ENCODE measurements at places on chromosomes 2 and 18.

- no peak for DNase-seq
Measured at GRCh38 chr2:11925295-11926066, 179.0 kb downstream of the LPIN1 start.

DNA sequence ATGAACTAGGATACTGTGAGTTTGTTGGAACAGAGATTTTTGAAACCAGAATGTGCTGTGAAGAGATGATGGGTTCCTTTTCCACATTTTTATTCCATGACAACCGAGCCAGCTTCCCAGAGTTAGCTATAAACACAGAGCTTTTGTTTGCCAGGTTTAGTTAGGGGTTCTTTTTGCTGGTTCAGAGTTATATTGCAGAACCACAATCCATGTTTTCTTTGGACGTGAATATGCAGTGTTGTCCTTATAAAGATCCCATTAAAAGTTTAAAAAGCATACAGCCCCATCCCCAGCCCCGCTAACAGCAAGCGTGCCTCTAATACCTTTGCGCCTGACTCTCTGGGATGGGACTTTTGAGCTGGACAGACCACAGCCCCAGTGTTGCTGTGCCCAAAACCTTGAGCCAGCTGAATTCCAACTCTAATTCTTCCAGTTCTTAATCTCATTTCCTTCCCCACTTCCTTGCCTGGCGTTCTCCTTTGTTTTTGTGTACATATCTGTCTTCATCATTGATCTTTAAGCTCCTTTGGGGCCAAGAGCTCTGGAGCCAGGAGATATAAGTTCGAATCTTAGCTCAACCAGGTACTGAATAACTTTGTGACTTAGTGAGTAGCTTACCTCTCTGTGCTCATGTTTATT, 72.3 kb downstream of the SPATS2L start:
- no peak for DNase-seq

GRCh38 chr2:43305517-43305916, 79.1 kb upstream of the ZFP36L2 start:
- peak; percentile 92 for DNase-seq

GRCh38 chr18:49321797-49322461, 138.5 kb downstream of the DYM start:
- peak; percentile 10 for DNase-seq

DNA sequence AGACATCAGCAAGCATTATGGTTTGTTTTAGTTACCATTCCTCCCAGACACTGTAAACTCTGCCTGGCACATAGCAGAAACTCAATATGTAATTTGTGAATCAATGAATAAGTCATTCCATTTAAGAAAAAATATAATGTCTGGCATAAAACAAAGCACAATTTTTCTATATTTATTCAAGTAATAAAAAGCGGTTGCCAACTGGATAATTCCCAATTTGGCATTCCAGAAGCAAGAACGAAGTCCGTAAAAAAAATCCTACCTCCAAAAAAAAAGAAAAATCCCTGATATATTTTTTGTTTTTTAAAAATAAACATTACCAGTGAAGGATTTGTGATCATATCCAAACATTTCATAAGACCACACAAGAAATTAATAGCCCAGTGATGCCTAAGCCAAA, 351.3 kb upstream of the LRRTM4 start:
- no peak for DNase-seq

DNA sequence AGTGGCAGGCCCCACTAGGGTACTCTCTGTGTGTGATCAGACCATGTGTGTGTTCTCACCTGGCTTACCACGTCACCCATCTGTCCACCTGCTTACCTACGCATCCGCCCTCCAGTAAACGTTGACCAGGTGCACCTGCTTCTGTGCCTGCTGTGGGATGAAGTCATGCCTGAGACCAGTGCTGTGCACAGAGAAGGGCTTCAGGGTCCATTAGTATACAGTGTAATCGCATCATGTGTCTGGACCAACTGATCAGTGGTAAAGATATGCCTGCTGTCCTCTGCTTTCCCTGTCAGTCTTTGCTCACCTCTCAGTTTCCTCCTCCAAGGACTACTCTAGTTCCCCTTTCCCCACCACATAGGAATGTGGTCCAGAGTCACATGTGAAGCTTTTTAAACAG, 109.3 kb downstream of the FHOD3 start:
- DNase-seq, result no peak

Measured in suppressor macrophage treated with lipopolysaccharide for 4 hours (primary cell).